Activated T-helper 2 cell treated with anti-CD3 and anti-CD28 coated beads, Interferon-gamma antibody, Interleukin-2, Interleukin-4, amounts not matched to agents 10 μg/mL and 5 μg/mL and 100 μg/mL, durations not matched to agents 14 hours and 24 hours and 36 hours (primary cell): ENCODE measurements at places on chromosomes 2 and 18. TPM values are rescaled to one million over a fixed set of nuclear protein-coding genes. Genes with fewer than 3 reads are reported as not detected.

ABCB11 gene
- total RNA-seq = 0.02 TPM in 1 of 2 replicates, not detected in the other

CCDC102B gene
- 1.2 and 1.3 TPM in 2 replicates for total RNA-seq

PFN4 gene
- total RNA-seq = 0.30 TPM in 1 of 2 replicates, not detected in the other

ACP1 gene
- total RNA-seq = 168 and 177 TPM in 2 replicates

DLX1 gene
- 0.09 TPM in 1 of 2 replicates, not detected in the other for total RNA-seq

SERPINB4 gene
- not detected in 2 replicates for total RNA-seq

CXCR4 gene
- total RNA-seq = 140 and 144 TPM in 2 replicates

TFPI gene
- total RNA-seq = 0.41 and 0.50 TPM in 2 replicates

COL4A4 gene
- not detected in 2 replicates for total RNA-seq

ZSWIM2 gene
- not detected in 2 replicates for total RNA-seq

CAVIN2 gene
- total RNA-seq = not detected in 2 replicates

NT5DC4 gene
- not detected in 2 replicates for total RNA-seq

GPAT2 gene
- 18.0 and 19.1 TPM in 2 replicates for total RNA-seq

ALPP gene
- total RNA-seq = not detected in 2 replicates

IKZF2 gene
- total RNA-seq = 13.4 and 17.2 TPM in 2 replicates

CTAGE1 gene
- 0.07 TPM in 1 of 2 replicates, not detected in the other for total RNA-seq

MRPL33 gene
- 57.7 and 58.9 TPM in 2 replicates for total RNA-seq

ACVR1C gene
- 0.57 and 0.94 TPM in 2 replicates for total RNA-seq

IL36B gene
- total RNA-seq = not detected in 2 replicates

SERPINB11 gene
- not detected in 2 replicates for total RNA-seq

TTC31 gene
- total RNA-seq = 35.1 and 35.9 TPM in 2 replicates

MARCO gene
- not detected in 2 replicates for total RNA-seq

FNDC4 gene
- 0.18 and 0.30 TPM in 2 replicates for total RNA-seq

ELOA2 gene
- not detected in 2 replicates for total RNA-seq

DQX1 gene
- total RNA-seq = 0.39 and 0.94 TPM in 2 replicates

HNMT gene
- not detected in 2 replicates for total RNA-seq

TTL gene
- total RNA-seq = 48.2 and 50.1 TPM in 2 replicates

GKN2 gene
- not detected in 2 replicates for total RNA-seq

TYW5 gene
- total RNA-seq = 11.0 and 12.3 TPM in 2 replicates

GPBAR1 gene
- 0.41 and 0.87 TPM in 2 replicates for total RNA-seq

BCL11A gene
- total RNA-seq = 0.21 TPM in 2 replicates

FSHR gene
- not detected in 2 replicates for total RNA-seq

QPCT gene
- 0.48 and 0.71 TPM in 2 replicates for total RNA-seq

E2F6 gene
- 16.8 and 18.2 TPM in 2 replicates for total RNA-seq

CSRNP3 gene
- not detected in 2 replicates for total RNA-seq

MYO7B gene
- total RNA-seq = 0.07 and 0.30 TPM in 2 replicates

OTX1 gene
- not detected in 2 replicates for total RNA-seq

DCAF17 gene
- 22.6 and 23.7 TPM in 2 replicates for total RNA-seq

SERPINB3 gene
- total RNA-seq = not detected in 2 replicates

LIPG gene
- total RNA-seq = 0.53 and 0.59 TPM in 2 replicates

TWIST2 gene
- total RNA-seq = not detected in 2 replicates
